ENCODE measurements at places on chromosomes 1 and 21.
A peak's percentile ranks its signal among the peaks of the same experiment; 100 is the strongest.

DNA sequence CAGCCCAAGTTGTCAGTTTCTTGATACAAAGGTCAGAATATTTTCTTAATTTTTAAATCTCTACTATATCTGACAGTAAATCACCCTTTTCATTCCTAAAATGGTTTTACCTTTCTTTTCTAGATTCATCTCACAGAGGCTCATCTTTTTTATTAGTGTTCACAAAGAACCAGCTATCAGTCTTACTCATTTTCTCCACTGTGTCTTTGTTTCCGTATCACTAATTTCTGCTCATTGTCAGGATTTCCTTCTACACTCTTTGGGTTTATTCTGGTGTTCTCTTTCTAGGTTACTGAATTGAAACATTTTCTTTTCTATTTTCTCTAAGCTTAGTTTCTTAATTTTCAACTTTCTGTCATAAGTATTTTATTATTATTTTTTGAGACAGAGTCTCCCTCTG is 8.7 kb downstream of the AGPAT3 start:
- DNase-seq, result no peak

GRCh38 chr1:7967196-7967595 is 5.7 kb downstream of the PARK7 start:
- no peak for DNase-seq

DNA sequence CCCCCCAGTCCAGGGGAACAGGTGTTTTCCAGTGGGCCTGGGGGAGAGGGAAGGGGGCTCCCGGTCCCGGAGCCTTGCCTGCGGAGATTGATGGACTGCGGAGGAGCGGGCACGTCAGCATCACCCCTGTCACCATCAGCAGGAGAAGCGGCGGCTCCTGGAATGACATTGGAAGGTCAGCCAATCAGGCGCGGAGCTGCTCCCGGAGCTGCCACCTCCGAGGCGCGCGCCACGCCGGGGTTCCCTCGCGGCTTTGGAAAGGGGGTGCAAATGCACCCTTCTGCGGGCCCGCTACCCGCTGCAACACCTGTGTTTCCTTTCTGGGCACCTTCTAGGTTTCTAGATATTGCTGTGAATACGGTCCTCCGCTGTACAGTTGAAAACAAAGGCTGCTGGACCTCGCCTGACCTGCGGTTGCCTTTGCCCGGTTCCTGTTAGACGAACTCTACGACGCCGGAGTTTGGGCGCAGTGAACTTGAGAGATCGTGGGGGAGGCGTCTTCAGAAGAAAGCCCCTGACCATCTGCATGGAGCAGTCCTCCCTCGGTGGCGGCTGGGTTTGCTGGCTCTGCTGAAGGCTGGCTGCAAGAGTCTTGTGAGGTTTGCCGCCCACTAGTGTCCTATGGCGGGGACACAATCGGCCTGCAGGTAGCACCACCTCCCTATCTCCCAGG is 5.3 kb downstream of the DSCAM start:
- DNase-seq, result peak; percentile 61

- DNase-seq, result no peak
Measured at GRCh38 chr1:158059984-158060383, 66.5 kb downstream of the KIRREL1 start.

GRCh38 chr1:116231752-116232151 is 120.6 kb downstream of the MAB21L3 start:
- DNase-seq, result no peak

GRCh38 chr1:91660708-91661107 is 160.1 kb downstream of the CDC7 start:
- DNase-seq, result no peak

- no peak for DNase-seq
Measured at GRCh38 chr1:155125946-155126555, 1.6 kb upstream of the EFNA1 start.

- no peak for DNase-seq
Measured at GRCh38 chr1:54339126-54339525, 67.1 kb downstream of the SSBP3 start.

DNA sequence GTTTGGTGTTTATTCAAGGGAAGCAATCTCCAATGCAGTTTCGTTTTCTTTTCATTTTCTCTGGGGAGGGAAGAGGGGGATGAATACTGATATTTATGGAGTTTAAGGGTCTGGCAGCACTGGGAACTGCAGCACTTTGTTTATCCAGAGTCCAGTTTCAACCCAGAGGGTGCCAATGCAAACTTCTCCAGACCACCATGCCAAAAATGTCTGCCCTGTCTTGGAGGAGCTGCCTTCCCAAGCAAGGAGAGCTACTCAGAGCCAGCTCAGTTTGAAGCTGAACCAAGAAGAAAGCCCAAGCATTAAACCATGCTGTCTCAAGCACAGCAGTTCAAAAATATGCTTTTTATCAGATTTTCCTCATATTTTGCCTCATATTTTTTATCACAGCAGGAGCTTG is 589.7 kb downstream of the LMO4 start:
- DNase-seq, result no peak

DNA sequence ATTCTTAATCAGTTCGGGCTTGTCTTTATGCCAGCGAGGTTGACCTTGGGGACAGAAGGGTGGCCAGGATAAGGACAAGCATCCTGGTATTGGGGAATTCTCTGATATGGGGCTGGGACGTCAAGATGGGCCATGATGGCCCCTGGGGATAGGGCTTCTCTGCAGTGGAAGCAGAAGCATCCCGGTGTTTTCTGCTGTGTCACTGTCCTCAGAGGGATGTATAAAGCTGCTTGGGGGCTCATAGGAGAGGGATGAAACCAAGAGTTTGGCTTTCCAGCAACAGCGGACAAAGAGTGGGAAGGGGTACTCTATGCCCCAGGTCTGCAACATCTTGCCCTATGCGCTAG is 1.4 kb upstream of the ATP1B1 start:
- no peak for DNase-seq

DNA sequence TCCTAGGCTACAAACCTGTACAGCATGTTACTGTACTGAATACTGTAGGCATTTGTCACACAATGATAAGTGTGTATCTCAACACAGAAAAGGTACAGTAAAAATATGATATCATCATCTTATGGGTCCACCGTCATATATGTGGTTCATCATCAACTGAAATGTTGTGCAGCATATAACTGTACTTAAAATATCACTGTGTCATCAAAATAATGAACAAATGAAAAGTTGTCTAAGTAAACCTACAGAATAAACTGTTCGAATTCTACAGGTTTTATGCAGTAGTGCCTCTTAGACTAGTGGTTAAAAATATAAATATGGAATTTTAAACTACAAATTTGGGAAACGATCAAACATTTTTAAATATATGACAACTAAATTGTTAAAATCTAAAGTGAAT is 328.8 kb downstream of the KCTD3 start:
- no peak for DNase-seq

DNA sequence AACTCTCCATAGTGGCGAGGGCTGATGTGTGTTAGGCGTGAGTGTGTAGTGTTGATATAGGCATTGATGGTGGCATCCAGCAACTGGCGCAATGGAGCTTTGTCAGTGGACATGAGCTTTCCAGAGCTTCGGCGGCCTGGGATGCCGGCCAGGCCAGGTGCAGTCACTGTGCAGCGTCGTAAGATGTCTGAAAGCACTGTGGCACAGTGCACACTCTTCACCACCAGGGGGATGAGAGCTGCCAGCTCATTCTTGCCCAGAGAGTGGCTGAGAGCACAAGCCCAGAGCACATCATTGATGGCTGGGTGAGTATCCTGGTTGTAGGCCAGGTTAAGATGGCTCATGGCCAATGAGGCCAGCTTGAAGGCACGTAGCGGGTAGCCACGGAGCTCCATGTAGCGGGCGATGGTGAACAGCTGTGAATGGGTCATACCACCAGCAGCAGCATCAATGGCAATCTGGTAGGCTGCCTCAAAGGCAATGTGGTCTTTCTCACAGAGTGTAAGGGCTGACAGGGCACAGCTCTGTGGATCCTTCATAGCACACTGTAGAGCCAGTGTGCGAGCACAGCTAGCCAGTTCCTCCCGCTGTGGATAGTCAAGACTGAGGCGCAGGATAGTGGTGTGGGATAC is 6.7 kb downstream of the UROD start:
- DNase-seq, result peak; percentile 59

GRCh38 chr1:17184161-17184665 is 20.7 kb upstream of the PADI1 start:
- DNase-seq, result no peak

GRCh38 chr1:224404916-224405603 is 29.5 kb downstream of the WDR26 start:
- DNase-seq, result no peak

DNA sequence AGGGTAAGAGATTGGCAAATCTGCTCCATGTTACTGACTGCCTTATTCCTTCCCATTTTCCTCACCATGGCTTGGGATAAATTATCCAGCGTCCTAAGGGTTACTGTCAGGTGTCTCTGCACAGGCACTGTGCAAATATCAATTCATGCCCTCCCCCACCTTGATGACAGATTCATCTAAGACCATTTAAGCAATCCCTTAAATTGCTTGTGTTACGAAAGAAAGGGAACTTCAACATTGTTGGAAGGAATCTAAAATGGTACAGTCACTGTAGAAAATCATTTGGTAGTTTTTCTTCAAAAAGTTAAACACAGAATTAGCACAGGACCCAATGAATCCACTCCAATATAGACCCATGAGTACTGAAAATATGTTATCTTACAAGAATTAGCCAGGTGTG is 17.6 kb upstream of the MTARC2 start:
- no peak for DNase-seq
